ENCODE measurements at places on chromosomes 6 and 20.
A peak's percentile ranks its signal among the peaks of the same experiment; 100 is the strongest.

DNA sequence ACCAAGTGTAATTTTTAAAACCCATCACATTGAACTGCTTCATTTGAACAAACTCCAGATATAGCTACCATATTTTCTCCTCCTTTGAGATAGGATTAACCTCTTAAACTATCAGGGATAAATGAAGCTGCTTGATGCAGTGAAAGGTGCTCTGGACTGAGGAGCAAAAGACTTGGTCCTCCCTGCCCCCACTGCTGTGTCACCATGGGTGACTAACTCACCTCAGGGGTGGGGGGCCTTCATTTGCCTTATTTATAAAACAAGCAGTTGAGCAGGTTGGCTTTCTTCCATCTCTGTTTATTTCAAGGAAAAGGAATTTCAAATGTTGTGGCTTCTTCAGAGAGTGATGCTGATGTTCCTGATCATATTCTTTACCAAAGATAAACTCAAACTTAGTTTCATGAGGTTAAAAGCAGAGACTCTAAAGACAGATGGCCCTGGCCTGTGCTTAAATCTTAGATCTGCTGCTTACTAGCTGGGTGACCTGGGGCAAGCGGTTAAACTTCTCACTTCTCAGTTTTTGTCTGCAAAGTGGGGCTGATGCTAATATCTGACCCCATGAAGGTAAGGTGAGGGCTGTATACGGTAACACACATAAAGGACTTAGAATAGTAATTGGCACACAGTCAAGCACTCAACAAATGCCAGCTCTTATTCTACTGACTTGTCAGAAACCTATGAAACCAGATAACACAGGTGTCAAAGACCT is 50.5 kb downstream of the FHL5 start:
- DNase-seq = no peak

DNA sequence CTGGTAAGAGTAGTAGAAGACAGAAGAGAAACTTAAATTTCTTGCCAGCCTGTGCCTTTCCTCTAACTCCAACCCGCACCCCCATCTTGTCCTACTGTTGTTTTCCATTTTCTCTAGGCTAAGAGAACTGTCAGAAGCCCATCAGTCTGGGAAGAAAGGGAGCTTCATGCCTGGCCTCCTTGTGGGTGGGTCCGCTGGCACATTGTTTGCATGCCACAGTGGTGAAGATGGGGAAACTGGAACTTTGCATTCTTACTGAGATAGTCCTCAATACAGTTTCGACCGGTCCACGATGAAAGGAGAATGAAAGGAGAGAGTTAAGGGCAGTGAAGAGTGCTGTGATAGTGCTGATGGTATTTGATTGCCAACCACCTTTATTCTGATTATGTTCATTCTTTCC is 103.1 kb downstream of the TCP11 start:
- no peak for DNase-seq

- no peak for DNase-seq
Measured at GRCh38 chr6:37460805-37461204, 27.8 kb downstream of the CMTR1 start.

DNA sequence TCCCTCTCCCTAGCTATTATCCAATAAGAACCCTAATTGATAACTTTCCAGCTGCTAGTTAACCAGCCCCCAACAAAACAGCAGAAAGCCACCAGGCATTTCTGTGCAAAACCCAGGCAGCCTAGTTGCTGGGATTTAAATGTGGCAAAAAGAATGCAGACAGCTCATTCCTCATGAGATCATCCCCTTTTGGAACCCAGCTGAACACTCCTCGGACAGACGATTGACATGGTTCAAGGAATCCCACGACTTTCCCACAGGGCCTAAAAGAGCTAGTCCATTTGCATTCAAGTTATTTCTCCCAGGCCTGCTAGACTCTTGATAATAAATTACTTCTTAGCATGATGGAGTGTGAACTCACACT is 24.0 kb downstream of the JAG1 start:
- peak; percentile 83 for DNase-seq

DNA sequence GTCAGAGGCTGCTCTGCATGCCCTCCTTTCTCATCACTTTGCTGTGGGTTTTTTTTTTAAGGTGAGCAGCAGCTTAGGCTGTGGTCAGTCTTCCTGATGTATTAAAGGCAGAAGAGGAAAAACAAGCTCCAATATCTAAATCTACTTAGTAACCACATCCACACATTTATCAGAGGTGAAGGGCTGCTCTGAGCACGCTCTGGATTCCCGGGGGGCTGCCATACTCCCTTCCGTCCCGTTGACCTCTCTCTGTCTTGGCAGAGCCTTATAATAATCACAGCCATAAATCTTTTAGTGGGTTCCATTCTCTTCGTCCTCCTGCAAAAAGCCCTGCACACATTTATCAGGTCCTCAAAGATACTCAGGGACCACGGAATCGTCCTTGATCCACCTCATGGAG is 2.7 kb upstream of the LEMD2 start:
- no peak for DNase-seq

DNA sequence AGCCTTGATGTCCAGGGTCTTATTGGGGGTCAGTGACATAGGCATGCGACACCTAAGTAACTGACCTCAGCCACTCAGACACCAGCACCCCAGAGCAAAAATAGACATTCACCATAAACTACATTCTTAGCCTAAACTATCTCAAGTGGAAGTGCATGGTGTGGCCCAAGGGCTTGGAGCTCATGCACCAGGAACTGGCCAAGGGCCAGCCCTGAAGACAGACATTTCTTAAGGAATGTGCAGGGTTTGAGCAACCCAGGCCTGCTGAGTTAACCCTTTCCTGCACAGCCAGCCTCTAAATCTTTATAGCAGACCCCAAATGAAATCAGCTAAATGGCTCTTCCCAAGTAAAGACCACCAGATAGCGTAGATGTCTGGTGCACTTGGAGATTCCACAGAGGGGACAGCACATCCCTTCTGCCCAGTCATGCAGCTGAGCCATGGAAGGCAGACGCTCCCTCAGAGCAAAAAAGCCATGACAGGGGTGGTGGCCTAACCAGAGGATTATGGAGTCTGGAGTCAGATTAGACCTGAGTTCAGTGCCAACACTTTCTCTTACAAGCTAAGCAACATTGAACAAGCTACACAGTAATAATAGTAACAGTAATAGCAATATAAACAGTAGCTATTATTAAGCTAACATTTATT is 222.6 kb downstream of the ZMYND8 start:
- peak; percentile 62 for DNase-seq

GRCh38 chr6:42448391-42448790 is 3.3 kb downstream of the TRERF1 start:
- no peak for DNase-seq

GRCh38 chr6:160137130-160137988 is 15.7 kb downstream of the SLC22A1 start:
- no peak for DNase-seq

DNA sequence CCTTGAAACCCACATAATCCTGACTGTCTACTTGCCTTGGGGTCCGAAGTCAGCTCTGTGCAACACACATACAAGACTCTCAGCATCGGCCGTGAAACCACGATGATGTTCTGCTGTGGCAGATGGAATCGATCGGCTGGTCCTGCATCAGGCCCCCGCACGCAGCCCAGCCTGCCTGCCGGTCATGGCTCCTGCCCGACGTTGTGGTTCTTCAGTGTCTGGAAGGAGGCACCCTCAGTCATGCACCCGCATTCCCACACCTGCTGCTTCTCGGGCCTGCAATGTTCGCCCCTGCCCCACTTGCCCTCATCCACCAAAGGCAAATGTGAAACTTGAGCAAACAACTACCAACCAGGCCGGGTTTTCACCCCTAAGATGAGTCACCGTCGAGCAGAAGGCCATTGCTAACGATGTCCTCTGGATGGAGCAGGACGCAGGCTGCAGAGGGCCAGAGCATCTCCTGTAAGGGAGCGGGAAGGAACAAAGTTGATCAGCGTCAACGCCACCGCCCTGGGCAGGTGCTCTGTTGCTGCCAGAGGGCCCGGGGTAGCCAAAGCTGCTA is 128.9 kb upstream of the PDE10A start:
- DNase-seq = no peak

GRCh38 chr20:31698803-31699718 is 23.6 kb downstream of the BCL2L1 start:
- DNase-seq = peak; percentile 90

- DNase-seq = peak; percentile 46
Measured at GRCh38 chr20:9301129-9302090, 213.0 kb upstream of the LAMP5 start.

- no peak for DNase-seq
Measured at GRCh38 chr6:83462524-83462923, 31.7 kb upstream of the ME1 start.

- DNase-seq = no peak
Measured at GRCh38 chr20:41178495-41178894, 41.2 kb downstream of the PLCG1 start.

DNA sequence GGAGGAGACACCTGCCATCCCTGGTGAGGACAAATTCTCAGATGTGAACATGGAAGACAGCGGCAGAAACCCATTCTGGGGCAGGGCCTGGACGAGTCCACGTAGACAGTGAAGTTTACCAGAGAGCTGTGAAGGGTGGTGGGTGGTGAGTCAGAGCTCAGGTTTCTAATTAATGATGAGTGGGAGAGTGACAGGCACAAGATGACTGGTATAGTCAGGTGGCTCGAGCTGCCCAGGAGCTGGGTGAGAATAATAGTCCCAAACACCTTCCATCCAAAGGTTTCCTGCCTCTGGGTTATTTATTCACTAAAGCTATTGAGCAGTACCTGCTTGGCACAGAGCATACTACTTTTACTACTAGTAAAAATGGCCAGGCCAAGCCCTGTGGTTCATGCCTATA is 6.0 kb downstream of the TLDC2 start:
- DNase-seq = no peak

DNA sequence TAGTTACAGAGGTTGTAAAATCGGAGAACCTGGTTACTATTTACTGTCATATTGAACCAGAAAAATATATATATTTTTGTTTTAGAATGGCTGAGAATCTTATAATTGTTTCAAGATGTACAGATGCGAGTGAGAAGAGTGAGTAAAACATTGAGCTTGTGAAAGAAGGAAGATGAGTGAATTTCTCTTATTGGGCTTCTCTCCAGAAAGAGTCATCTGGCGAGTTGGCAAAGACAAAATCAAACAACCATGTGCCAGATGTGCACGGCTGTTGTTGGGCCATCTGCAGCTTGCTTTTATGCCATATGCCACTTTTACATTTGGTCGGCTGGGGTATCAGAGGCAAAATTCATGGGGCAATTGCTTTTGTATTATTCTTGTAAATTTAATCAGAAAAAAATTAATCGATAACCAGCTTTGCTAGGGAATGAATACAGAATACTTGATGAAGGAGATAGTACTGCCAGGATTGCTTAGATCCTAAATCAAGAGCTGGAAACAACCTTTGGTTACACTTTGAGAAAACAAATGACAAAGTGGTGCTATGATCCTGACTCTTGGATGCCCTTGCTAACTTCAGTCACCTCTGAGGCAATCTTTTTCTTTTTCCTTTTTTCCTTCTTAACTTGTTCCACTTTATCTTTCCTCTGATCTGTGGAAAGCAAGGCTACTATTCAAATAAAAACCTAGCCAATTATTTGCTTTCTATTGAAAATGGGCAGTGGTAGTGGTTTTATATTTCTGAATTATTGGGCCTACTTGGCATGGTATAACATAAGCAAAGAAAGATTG is 97.1 kb upstream of the GRIK2 start:
- DNase-seq = no peak

GRCh38 chr6:69584913-69585729 is 211.7 kb downstream of the LMBRD1 start:
- DNase-seq = peak; percentile 27

- DNase-seq = no peak
Measured at GRCh38 chr20:58360936-58361335, 28.1 kb upstream of the VAPB start.

DNA sequence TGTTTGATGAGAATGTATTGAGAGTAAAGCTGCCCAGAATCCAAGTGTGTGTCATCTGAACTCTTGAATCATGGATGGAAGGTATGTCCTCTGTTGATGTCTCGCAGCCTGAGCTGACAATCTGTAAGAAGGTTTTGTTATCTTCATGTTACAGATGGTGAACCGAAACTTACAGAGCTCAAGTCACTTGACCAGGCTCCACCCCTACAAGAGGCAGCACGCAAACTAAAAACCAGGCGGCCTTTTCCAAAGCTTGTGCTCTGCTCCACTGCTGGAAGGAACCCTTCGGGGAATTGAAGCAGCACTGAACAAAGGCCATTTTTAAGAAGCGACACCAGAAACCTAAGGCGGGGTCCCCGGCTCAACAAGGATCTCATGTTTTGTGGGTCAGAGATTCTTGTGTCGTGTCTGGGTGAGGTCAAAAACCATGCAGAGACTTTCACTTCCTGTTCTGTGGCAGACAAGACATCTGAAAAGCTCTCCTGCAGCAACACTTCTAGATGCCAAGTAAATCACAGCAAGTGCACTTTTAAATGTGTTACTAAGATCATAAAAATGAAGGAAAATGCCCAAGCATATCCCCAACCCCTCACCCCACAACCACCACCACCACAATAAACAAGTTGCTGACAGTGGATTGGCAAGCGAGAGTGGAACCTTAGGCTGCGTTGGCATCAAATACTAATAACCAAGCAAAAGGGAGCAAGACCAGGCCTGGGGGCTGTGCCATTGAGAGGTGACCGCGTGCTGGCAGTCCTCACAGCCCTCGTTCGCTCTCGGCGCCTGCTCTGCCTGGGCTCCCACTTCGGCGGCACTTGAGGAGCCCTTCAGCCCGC is 27.3 kb downstream of the NQO2 start:
- no peak for DNase-seq

- peak; percentile 56 for DNase-seq
Measured at GRCh38 chr20:46117704-46118467, at the start of gene CD40. Gene CD40 (plus strand): TSS chr20:46118314. CDS start chr20:46118344, 30 bp downstream.

DNA sequence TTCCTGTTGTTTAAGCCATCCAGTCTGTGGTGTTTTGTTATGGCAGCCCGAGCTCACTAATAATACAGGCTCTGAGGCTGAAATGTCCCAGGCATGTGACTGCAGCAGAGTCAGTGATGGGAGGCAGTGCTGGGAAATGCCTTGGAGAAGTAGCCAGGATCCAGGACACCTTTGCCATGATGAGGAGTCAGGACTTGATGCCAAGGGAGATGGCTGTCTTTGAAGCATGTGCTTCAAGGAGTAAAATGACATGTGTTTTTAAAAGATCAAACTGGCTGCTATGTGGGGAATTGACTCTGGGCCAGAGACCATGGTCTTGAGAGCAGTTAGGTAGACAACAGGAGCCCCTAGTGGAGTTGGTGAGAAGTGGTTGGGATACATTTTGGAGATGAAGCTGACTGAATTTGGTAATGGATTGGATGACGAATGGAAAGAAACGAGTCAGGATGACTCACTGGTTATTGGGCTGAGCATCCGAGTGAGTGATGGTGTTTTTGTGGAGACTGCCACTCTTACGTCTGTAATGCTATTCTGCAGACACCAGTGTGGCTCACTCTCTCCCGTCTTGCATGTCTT is 322.2 kb downstream of the PLCB1 start:
- DNase-seq = peak; percentile 97

- DNase-seq = no peak
Measured at GRCh38 chr6:99349171-99350141, at the start of gene FAXC. Gene FAXC (minus strand): TSS chr6:99349674. CDS start chr6:99349372, 302 bp downstream.

Data from brain microvascular endothelial cell (primary cell).